ENCODE measurements at places on chromosomes 3 and 15.

DNA sequence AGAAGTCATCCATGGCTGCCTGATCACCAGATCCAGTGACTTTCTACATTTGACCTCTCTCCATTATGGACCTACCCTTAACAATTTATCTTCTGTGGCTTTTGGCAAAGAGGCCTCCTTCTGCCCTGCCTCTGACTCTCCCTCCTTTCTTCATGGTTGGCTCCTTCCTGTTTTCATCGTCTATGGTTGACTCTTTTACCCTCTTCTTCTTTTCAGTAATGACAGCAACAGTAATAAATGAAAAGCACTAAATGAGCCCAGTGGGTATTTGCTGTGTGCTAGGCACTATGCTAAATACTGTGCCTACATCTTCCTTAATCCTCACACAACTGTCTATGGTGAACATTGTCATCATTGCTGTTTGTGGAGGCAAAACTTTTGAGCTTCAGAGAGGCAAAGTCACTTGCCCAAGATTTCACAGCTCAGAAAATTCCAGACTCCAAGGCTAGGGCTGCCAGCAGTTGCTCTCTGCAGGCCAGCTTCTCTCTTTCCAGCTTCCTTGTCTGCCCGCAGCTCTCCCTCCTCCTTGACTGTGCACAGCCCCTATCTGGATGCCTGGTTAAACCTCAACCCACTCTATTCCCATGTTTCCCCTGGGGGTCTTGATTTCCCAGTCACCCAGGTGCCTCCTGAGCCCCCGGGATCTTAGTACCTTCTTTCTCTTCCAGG lies 24.6 kb downstream of the ITPR1 start:
- DNase-seq, result no peak

- DNase-seq, result no peak
Measured at GRCh38 chr3:46835054-46835453, 28.2 kb downstream of the MYL3 start.

DNA sequence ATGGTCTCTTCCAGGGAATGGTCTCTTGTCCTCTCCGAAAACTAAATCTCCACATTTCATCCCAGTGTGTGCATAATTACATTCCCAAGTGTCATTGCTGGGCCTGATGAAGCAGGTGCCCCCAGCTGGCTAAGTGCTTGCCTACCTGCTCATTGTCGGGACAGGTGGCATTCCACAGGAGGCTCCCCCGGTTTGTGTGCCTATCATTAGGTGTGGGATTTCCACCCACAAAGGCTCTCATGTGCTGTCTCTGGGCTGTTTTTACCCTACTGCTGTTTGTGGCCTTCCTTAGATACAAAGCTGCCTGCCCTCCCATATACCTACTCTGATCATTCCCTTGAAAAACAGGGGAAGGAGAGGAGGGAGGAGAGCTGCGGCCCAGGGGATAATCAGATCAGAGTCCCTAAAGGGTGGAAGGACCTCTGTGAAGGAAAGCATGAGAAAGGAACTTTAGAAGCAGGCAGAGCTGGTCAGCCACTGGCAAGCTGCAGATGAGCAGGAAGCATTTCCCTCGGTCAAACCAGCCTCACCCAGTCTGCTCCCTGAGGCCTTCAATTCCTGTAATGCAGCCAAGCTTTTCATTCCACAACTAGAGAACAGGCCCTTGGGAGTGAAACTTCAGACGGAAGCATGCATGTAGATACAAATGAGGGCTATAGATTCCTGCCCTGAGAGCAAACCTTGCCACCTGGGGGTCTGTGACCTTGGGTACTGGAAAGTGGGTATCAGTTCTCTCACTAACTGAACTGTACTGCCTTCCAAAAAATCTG lies 60.7 kb upstream of the HEG1 start:
- DNase-seq, result no peak

DNA sequence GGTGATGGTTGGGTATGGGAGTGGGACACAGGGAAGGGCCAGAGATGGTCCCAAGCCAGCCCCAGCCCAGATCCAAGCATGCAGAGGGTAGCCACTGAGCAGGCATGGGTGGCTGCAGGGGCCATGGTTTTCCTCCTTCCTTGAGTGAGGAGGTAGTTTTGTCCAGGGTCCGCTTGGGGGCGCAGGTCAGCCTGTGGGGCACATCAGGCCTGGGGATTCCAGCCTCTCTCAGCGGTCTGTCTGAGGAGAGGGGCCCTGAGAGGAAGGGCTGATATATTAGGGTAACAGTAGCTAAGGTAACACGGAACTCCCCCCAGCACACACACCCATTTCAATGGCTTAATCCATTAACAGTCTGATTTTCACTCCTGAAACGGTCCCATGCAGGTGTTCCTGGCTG lies 22.7 kb upstream of the LCTL start:
- no peak for DNase-seq

DNA sequence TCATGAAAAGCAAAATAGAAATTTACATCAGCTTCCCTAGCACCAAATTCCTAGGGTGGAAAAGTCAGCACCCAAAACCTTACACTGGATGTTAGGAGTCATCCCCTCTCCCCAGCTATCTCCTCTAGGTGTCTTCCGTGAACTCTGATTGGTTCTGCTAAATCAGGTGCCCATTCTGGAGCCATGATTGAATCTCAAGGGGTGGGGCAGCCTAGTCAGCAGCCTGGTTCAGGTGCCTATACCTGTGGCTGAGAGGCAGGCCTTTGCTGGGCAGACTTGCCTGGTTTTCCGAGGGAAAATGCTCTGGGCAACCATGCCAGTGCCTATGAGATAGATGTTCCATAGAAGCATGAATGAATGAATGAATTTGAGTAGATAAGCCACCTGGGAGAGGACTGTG lies 336.7 kb downstream of the LRTM1 start:
- no peak for DNase-seq

DNA sequence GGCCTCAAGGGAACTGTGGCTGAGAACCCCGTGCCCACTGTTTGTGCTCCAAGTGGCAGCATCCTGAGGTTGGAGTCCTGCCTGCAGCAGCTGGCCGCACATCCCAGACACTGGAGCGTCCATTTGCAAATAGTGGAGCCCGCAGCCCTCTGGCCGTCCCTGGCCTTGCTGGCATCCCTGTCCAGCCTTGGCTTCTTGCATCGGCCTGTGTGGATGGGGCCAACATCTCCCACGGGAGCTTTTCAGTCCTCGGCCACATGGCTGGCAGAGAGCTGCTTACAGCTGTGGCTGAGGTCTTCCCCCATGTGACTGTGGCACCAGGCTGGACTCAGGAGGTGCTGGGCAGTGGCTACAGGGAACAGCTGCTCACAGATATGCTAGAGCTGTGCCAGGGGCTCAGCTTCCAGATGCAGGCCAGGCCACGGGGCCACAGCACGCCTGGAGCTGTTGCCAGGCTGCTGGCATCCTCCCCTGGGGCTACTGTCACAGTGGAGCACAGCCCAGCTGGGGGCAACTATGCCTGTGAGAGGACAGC lies 71.2 kb downstream of the FAM43A start:
- DNase-seq, result no peak

DNA sequence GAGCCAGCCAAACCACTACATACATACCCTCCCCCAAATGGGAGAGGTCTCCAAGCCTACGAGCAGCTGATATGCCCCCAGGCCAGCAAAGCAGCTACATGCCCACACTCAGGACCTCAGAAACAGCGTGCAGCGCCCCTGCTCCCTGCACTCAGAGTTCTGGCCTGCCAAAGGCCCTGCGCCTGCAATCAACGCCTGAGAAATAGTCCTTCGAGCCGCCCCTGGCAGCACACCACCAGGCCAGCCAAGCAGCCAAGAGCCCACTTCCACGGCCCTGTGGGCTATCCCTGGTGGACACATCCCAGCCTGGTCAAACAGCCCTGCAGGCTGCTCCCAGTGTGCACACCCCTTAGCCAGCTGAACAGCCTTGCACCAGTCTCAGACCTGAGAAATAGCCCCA lies 139.1 kb downstream of the DMXL2 start:
- DNase-seq, result no peak

DNA sequence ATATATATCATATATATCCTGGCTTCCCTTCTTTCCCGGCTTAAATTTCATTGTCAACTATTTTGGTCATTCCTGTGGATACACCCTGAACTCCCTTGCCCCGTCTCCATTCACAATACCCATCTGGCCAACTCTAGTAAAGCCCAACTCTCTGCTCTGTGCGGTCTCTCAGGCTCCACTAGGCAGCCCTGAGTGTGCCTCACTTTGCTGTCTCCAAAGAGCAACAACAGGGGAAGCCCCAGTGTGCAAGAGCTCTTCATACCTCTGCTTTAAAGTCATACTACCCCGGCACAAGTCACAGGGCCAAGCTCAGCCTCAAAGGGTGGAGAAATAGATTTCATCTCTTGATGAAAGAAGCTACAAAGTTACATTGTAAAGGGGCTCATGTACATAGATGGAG lies 18.9 kb upstream of the FEM1B start:
- no peak for DNase-seq

DNA sequence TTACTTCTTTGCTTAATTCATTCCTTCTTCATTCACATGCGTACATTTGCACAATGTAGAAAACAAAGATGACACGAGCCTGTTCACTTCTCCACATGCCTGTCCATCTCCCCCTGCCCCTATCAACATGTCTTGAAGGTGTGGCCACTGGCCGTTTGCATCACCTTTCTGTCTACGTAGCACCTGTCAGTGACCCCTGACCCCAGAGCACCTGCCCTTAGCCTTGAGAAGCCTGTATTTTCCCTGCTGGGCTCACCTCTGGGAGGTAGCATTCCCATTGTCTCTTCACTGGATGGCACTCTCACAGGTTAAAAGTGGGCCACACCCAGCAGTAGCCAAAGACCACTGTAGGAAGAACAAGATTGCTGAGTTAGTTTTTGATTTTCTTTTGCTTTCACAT lies 234.1 kb downstream of the THSD4 start:
- DNase-seq, result no peak

- DNase-seq, result no peak
Measured at GRCh38 chr15:79478108-79478507, 46.0 kb downstream of the MINAR1 start.

DNA sequence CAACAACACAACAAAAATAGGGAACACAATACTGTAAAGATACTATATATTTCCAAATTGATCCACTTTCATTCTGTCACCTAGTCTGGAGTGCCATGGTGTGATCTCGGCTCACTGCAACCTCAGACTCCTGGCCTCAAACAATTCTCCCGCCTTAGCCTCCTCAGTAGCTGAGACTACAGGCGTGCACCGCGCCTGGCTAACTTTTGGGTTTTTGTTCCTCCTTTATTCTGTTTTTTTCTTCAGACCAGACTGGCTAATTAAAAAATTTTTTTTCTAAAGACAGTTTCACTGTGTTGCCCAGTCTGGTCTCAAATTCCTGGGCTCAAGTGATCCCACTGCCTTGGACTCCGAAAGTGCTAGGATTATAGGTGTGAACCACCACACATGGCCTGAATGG lies 5.3 kb downstream of the BCL2L10 start:
- no peak for DNase-seq

- DNase-seq, result no peak
Measured at GRCh38 chr15:63364399-63365272, 17.0 kb downstream of the CA12 start.

GRCh38 chr3:141406265-141406664 lies 38.0 kb downstream of the ZBTB38 start:
- no peak for DNase-seq

DNA sequence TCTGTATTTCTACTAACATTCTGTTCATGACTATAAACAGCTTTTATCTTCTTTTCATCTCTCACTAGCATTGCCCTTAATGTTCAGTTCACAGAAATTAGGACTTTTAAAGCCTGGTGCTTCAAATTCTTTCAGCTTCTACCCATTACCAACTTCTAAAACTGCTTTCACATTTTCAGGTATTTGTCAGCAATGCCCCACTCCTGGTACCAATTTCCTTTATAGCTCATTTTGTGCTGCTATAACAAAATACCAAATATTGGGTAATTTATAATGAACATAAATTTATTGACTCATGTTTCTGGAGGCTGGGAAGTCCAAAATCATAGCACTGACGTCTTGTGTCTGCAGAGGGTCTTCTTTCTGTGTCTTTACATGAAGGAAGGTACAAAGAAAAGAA lies 753.1 kb upstream of the CCDC54 start:
- no peak for DNase-seq

GRCh38 chr3:15283702-15284101 lies 48.7 kb downstream of the SH3BP5 start:
- DNase-seq, result no peak

GRCh38 chr15:33138000-33138399 lies 56.5 kb downstream of the FMN1 start:
- DNase-seq, result no peak

DNA sequence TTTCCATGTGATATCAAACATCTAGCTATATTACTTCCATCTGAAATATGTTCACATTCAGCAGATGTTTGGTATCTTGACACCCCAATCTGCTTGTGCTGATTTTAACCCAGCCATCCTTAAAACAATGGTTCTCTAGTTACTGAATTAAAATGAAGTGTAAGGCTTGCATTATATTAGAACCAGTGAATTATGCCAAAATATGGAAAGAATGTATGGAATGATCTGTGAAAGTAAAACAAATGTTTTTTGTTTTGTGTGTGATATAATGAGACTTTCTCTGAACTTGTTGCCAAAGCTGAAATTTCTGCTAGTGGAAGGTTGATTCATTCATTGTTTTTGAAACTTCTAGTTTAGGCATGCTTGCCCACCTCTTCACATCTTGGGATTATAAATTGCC lies 317.1 kb downstream of the MEX3B start:
- DNase-seq, result no peak

DNA sequence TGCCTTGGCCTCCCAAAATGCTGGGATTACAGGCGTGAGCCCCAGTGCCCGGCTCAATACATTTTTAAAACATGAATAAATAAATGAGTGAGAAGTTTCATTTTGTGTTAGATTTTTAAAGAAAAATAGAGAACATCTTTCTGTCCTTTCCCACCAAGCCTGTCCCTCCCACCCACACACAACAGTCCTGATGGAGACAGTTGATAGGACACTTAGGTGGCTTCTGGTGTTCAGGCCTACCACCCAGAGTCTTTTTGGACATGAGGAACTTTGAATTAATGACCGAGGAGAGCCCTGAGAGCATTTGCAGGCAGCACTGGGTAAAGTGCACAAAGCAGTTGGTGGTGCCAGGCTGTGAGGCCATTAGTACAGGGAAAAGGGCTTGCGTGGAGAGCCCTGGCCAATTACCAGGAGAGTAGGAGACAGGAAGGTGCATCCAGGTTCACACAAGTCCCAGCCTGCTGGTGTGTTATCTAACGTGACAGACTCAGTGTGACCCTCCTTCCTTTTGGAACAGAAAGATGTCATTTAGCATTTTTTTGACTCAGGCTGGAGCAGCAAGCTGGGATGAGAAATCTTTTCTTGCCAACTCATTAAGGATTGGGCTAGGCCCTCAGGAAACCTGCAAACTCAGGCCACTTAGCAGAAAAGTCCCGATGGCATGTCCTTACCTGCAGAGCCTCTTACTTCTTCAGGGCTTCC lies 103.6 kb downstream of the PDCD6IP start:
- no peak for DNase-seq

DNA sequence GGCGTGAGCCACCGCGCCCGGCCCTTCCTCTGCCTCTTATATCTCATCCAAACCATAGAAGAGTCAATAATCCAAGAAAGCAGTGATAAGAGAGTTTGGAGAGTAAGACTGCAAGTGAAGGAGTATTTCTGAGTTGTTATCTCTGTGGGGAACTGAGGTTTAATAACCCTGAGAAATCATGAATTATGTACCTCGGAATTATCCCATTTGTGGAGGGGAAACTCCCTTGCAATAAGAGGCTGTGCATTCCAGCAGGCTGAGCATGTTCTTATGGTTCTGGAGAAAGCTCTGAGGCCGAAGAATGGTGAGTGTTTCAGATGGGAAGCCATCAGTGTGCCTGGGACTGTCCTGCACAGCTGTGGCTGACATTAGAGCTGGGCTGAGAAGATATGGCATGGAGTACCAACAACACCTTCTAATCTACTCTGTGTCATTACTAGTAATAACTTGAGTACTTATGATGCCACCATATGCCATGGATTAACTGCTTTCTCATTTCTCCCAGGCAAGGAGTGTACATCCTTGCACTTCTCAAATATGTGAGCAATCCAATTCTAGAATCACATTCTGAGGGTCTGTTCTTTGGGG lies 31.4 kb upstream of the NOX5 start:
- no peak for DNase-seq

Measured in non-pigmented ciliary epithelial cell (primary cell).